Mucosa of descending colon (tissue), 3 donors: ENCODE measurements at places on chromosomes 2 and 18. TPM values are rescaled to one million over a fixed set of nuclear protein-coding genes. Genes with fewer than 3 reads are reported as not detected.

Gene DNAJC5G
- not detected for total RNA-seq

- peak; percentile 78 for DNase-seq
These were observed 30.5 kb upstream of the SNORC start for GRCh38 chr2:232839411-232840079.

Gene ONECUT2
- total RNA-seq, result 0.87 TPM

Gene POTEC
- not detected for total RNA-seq
